Ureter (tissue), 1 donor: ENCODE measurements at places on chromosomes 4 and X. TPM values are rescaled to one million over a fixed set of nuclear protein-coding genes. Genes with fewer than 3 reads are reported as not detected.

WAS gene
- 4.8 TPM for total RNA-seq

DNA sequence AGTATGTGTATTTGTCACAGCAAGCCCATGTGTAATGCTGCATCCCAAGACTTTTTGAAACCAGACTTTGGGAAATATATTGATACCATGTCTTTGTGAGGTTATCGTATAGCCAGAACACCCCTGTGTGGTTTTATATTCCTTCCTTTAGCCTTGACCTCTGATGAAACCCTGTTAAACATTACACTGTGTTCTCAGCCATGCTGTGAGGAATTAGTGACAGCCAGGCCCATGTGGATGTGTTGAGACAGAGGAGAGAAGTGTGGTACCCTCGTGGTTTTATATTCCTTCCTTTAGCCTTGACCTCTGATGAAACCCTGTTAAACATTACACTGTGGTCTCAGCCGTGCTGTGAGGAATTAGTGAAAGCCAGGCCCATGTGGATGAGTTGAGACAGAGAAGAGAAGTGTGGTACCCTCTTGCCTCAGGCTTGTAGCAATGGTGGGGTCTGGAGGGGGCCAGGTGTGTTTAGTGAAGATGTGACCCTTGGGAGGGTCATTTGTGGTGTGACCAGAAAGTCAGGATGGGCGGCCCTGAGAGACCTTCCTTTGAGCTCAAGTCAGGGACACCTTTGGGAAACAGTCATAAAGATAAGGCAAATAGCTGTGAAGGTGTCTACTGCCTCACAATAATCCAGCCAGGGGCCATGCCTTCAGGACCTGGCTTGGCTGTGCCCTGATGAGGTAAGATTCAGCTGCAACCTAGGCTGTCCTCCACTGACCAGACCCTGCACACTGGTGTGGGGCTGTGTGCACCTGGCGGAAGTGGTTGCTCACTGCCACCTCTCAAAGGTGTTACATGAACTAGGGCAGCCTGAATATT is 110.0 kb downstream of the IRF2 start:
- peak; percentile 22 for DNase-seq

CFP gene
- total RNA-seq: 4.3 TPM

VCX2 gene
- not detected for total RNA-seq

DNA sequence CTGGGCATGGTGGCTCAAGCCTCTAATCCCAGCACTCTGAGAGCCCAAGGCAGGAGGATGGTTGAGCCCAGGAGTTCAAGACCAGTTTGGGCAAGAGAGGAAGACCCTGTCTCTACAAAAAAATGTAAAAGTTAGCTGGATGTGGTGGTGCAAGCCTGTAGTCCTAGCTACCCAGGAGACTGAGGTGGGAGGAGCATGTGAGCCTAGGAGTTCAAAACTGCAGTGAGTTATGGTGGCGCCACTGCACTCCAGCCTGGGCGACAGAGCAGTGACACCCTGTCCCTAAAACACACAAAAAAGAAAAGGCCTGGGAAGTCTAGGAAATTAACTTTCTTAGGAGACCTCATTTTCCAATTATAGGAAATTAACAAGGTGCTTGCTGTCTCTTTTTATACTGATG is 76.8 kb downstream of the JAKMIP1 start:
- DNase-seq: no peak

VCX3A gene
- total RNA-seq: not detected

- no peak for DNase-seq
Measured at GRCh38 chr4:127055357-127055756, 577.4 kb upstream of the INTU start.

GRCh38 chr4:24380957-24381665 is 203.2 kb downstream of the DHX15 start:
- DNase-seq: no peak

GRCh38 chr4:38190717-38191178 is 230.6 kb downstream of the PTTG2 start:
- DNase-seq: peak; percentile 62

FRAS1 gene
- 12.4 TPM for total RNA-seq

DNA sequence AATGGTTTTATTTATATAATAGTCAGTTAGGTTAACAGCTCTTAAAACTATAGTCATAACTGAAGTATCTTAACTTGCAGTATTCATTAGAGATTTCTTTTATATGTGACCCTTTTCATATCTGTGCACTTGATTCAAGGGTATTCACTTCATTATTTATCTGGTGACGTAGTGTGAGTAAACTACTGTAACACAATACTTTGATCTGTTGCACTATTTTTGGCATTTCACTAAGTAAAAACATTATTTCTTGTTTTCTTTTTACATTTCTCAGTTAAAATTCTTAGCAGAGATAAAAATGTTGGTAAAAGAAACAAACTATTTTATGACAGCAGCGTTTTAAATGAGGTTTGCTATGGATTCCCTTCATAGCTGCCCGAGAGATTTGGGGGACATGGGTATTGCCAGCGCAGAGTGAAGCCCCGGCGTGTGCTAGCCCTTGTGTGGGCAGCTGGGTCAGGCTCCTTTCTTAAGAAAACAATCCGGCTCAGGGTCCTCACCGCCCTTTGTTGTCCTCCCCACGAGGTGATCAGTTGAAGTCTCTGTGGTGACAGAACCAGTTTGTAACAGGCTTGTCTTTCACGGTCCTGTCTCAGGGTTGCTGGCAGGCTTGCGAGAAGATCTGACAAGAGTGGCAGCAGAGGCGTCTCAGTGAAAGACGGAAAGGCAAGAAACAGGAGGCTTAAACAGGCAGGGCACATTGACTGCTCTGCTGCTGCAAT is 293.4 kb downstream of the BMPR1B start:
- no peak for DNase-seq

DNA sequence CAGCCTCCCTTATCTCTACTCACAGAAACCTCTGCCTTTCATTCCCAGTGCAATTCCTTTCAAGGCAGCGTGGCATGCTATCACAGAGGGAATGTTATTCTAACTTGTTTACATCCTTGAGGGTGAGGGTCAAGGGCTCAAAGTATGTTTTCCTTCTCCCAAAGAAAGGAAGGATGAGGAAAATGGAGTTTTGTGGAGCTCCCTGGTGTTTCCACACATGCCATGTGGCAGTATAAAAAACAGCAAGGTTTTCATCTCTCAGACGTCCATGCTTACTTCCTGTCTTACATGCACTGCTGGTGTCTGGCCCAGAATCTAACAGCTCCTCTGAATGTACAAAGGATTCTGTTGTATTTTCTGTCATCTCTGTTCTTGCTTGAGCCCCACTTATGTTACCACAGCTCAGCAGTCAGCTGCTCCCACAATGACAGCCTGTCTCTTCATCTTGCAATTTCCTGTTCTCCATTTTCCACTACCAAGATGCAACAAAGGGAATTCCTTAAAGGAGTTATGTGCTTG is 128.0 kb downstream of the SNCA start:
- DNase-seq: no peak

ARX gene
- total RNA-seq: not detected

DNA sequence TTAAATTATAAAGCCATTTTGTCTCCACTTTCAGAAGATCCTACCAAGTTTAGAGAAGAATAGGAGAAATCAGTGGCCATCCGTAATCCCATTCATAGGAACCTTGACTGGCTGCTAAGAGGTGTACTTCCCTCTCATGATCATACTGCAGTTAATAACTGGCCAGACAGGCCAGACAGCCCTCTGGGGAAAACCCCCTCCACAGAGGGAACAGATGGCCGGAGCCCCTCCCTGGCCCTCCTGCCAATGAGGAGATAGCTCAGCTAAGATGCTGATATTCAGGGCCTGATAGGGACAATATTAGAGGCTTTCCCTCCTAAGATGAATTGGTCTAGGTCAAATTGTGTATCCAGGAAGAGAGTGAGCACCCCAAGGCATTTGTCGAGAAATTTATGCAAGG is 200.0 kb upstream of the MAOA start:
- no peak for DNase-seq

DNA sequence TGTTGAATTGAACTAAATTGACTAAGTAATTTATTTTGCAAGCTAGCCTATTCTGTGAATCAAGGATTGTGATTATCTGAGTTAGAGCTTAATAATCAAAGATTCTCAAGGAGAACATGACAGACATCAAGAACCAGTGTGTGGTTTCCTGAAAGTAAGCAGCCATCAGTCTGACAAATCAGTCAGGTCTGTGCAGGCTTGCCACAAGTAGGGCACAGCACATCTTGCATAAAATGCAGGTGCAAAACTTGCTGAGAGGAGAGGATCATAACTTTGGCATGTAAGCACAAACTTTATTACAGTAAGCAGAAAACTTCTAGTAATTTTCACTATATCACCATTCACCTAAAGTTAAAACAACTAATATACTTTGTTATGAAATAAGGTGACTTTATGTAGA is 22.5 kb downstream of the FAM241A start:
- no peak for DNase-seq

DNA sequence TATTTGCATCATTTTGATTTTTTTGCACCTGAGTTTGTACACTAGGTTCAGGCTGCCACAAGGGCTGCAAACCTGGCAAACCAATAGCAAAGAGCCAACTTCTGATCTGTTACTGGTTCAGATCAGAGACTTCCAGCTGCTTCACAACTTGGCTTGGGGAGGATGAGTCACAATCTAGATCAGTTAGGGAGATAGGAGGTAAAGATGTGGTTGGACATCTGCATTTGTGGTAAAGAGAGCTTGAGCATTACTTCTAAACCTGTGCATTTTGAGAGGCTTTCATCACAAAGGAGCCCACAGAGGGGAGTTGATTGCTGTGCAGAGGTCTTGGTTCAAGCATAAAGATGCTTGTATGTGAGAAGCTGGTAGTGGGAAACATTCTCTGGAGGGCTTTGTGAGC is 34.5 kb downstream of the LINC00632 start:
- no peak for DNase-seq

DNA sequence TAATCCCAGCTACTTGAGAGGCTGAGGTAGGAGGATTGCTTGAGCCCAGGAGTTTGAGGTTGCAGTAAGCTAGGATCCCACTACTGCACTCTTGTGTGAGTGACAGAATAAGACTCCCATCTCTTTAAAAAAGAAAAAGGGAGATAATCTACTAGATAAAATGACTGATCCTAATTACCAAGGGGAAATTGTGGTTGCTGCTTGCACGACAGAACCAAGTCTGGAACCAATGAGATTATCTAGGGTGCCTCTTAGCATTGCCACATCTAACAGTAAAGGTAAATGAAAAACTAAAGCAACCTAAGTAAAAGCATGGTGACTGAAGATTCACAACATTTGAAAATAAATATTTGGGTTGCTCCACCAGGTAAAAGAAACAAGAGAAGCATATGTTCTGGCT is 185.1 kb downstream of the PDHA2 start:
- DNase-seq: no peak

DNA sequence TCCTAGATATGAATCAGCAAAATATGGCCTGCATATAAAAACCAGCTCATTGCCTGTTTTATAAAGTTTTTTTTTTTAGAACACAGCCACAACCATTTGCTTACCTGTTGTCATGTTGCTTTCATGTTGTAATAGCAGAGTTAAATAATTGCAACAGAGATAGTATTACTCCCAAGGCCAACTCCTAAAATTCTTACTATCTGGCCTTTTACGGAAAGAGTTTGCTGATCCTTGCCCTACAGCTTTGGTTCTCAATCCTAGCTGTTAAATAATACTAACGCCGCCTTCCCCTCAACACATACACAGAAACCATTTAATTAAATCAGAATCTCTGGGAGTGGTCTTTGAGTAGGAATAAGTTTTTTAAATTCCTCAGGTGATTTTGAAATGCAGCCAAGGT is 231.3 kb upstream of the TET2 start:
- DNase-seq: no peak

DNA sequence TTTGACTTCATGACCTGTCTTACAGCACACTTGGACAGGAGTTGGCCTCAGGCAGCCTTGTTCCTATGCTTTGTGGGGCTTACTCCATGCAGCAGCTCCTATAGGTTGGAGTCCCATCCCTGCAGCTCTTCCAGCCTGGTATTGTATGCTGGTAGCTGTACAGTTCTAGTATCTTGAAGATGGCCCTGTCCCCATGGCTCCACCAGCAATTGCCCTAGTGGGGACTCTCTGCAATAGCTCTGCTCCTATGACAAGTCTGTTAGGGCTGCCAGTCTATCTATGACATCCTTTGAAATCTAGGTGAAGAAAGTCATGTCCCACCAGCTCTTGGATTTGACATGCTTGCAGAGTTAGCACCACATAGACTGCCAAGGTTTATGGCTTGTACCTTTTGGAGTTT is 252.6 kb downstream of the ANTXR2 start:
- no peak for DNase-seq

GRCh38 chr4:100362366-100362765 is 155.5 kb downstream of the EMCN start:
- no peak for DNase-seq

- DNase-seq: no peak
Measured at GRCh38 chr4:68489338-68489737, 42.1 kb downstream of the TMPRSS11E start.

- DNase-seq: no peak
Measured at GRCh38 chr4:184728858-184729257, 5.0 kb downstream of the CENPU start.

CSN3 gene
- total RNA-seq: not detected

RAP1GDS1 gene
- 56.7 TPM for total RNA-seq

SASH3 gene
- total RNA-seq: 8.4 TPM

FGFRL1 gene
- 13.0 TPM for total RNA-seq

- DNase-seq: no peak
Measured at GRCh38 chr4:22607382-22607781, 85.4 kb upstream of the GBA3 start.

MAGEA11 gene
- 0.10 TPM for total RNA-seq

RAI2 gene
- 28.0 TPM for total RNA-seq

GRCh38 chrX:68940601-68941000 is 111.8 kb downstream of the EFNB1 start:
- DNase-seq: peak; percentile 34

LANCL3 gene
- 1.9 TPM for total RNA-seq

CYTL1 gene
- total RNA-seq: 3.0 TPM

DNA sequence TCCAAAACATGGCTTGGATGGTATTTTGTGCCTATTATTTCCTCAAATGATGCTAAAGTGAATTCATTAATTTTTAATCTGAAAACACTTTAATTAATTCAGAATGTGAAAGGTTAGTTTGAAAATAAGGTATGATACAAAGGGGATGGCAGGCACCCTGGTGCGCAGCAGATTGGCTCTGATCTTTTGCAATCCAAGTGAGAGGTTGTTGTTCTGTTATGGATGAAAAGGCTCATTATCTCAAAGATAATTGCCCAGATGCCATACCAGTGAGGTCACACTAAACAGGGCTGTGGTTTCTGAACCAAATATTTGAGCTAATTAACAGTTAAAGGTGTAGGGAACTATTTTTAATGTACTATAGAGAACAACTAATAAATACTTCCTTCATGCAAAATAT is 504.9 kb downstream of the RAPGEF2 start:
- DNase-seq: no peak

DNA sequence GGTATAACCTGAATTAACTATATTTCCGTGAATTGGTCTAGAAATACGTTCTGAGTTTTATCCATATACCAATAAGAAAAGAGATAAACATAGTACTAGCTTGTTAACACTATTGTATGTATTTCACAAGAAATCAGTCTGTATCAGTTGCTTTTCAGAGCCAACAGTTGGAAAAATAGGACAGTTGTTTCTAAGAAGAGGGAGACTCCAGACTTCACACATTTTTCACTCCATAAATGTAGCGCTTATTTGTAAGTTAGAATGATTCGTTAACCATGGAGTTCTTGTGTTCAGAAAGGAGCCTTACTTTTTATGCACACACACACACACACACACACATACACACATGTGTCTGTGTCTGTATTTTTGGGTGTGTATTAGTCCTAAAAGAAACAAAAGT is 376.7 kb upstream of the SMIM31 start:
- no peak for DNase-seq

GRCh38 chrX:140504371-140505324 is at the start of gene SOX3:
Gene SOX3, minus strand, starts transcription at chrX:140505069. Its CDS starts 9 bp downstream, at chrX:140505060.
- no peak for DNase-seq

- DNase-seq: no peak
Measured at GRCh38 chr4:157961229-157961990, 211.4 kb downstream of the GASK1B start.

CFI gene
- total RNA-seq: 21.3 TPM
